ENCODE measurements at places on chromosomes 1 and 21.

DNA sequence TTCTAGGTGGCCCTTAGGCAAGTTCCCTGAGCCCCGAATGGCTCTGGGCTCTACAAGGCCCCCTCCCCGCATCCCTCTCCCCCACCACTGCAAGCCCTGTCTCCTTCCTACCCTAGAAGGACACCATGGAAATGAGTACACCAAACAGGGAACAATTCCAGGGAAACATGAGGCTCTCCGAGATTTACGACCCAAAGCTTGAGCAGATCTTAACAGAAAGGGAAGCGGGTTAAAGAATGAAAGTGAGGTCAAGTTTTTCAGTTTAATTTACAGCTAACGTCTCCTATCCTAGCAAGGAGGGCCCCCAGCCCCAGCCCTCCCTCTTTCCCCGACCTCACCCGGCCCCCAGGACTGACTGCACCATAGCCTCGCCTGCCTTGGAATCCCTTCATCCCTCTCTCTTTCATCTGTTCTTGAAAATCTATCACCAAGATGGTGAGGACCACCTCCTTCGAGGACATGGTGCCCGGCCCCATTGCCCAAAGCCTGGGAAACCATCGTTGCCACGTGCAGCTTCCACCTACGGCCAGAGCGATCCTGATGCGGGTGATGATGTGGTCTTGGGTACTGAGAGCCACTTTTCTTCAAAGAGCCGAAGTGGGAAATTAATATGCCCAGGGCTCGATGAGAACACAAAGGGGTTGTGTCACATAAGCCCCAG, 30.5 kb downstream of the SIM2 start:
- no peaks in the 10 kb centered on the region for H3K4me1 ChIP-seq
- no peaks in the 10 kb centered on the region for H3K36me3 ChIP-seq
- no peak overlapping the region for H3K4me3 ChIP-seq
- DNase-seq: no peak
- peaks cover 3% of the 10 kb centered on the region for H3K27me3 ChIP-seq
- H3K27ac ChIP-seq: no peak overlapping the region

GRCh38 chr1:235018720-235019444, 109.8 kb downstream of the TOMM20 start:
- no peak overlapping the region for H3K4me3 ChIP-seq
- DNase-seq: no peak
- H3K36me3 ChIP-seq: peaks cover 2% of the 10 kb centered on the region
- peaks cover 29% of the 10 kb centered on the region for H3K4me1 ChIP-seq
- H3K27ac ChIP-seq: peak overlapping the region; percentile 12
- no peaks in the 10 kb centered on the region for H3K27me3 ChIP-seq

DNA sequence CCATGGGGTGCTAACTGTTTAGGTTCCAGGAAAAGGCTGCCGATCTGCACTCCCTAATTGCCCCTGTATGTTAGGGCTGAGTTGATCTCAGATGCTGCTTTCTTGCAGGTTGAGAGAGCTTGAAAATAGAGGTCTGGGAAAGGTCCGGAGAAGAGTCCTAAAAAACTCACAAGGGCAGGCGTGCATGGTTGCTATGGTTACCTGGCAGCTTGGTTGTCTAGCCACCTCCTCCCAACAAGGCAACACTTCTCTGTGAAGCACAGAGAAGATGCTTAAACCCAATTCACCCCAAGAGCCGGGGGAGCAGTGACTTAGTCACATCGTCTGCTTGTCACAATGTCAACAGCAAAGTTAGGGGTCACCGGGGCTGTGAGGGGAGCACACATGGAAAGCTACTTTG, 31.0 kb upstream of the LRRC52 start:
- no peaks in the 10 kb centered on the region for H3K36me3 ChIP-seq
- peaks cover 2% of the 10 kb centered on the region for H3K27me3 ChIP-seq
- no peak for DNase-seq
- H3K4me3 ChIP-seq: no peak overlapping the region
- no peak overlapping the region for H3K27ac ChIP-seq

- H3K4me3 ChIP-seq: no peak overlapping the region
- no peak for DNase-seq
- H3K4me1 ChIP-seq: peaks cover 11% of the 10 kb centered on the region
- H3K36me3 ChIP-seq: peaks cover 9% of the 10 kb centered on the region
- H3K27ac ChIP-seq: no peak overlapping the region
Measured at GRCh38 chr1:207286786-207287468, 34.6 kb upstream of the CD55 start.

- H3K4me3 ChIP-seq: no peak overlapping the region
- no peaks in the 10 kb centered on the region for H3K4me1 ChIP-seq
- H3K27me3 ChIP-seq: no peaks in the 10 kb centered on the region
- H3K27ac ChIP-seq: no peak overlapping the region
- peaks cover 2% of the 10 kb centered on the region for H3K36me3 ChIP-seq
Measured at GRCh38 chr1:21673277-21673780, 4.2 kb upstream of the RAP1GAP start.

Data from memory B cell (primary cell).